Activated T-cell treated with anti-CD3 and anti-CD28 coated beads, Interleukin-2, amount 50 U/mL, for 24 hours (primary cell): ENCODE measurements at places on chromosomes 6 and 20.

GRCh38 chr6:145427232-145427631 is 308.1 kb downstream of the EPM2A start:
- DNase-seq: no peak

GRCh38 chr6:26180346-26180745 is 93.1 kb downstream of the HFE start:
- DNase-seq: no peak

DNA sequence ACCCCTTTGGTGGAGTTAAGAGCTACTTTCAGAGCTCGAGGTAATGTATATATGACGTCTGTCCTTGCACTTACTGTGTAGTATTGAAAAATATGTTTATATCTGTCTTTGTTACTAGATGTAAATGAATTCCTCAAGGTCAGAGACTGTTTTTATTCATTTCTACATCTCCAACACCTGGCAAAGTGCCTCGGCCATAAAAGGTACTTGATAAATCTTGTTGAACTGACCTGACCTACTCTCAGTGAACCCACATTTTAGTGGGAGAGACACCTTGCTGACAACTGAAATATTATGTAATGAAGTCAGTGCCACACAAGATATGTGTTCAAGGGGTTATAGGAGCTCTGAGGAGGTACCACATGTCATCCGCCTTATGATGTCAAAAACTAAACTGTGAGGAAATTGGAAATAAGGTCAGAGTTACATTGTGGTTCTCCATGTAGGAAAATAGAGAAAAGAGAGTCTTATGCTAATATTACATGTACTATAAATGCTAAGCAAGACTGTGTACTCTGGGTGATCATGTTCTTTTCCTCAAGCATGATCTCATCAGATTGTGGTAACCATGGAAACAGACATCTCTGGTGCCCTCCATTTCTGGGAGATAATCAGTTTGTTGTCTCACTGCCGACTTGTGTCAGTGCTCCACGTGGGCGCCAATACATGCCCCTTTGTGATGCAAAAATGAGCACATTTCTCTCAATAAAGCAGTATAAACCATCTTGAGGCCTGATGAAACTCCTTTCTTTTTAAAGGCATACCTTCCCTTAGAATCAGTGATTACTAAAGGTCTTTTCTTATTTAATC is 5.7 kb upstream of the TMEM30A start:
- no peak for DNase-seq

DNA sequence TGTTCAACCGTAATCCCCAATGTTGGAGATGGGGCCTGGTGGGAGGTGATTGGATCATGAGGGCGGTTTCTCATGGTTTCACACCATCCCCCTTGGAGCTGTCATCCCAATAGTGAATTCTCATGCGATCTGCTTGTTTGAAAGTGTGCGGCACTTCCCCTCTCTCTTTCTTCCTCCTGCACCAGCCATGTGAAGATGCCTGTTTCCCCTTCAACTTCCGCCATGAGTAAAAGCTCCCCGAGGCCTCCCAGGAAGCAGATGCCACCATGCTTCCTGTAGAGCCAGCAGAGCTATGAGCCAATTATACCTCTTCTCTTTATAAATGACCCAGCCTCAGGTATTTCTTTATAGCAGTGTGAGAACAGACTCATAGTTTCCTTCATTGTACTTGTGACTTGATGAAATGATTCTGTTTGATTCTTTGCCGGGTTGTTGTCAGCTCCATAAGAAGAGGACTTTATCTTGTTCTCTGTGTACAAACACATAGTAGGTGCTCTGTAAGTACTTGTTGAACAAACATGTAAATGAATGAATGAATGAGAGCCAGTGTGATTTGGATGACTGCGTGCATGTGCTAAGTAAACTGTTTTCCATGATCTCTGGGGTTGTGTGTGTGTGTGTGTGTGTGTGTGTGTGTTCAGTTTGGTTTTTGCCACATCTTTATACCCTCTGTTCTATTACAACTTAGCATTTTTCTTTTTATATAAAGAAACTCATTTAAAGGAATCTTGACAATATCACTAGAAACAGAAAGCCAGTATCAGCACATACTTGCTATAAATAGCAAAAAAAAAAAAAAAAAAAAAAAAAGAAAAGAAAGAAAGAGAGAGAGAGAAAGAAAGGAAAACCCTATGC is 22.5 kb upstream of the PTGIS start:
- DNase-seq: no peak

DNA sequence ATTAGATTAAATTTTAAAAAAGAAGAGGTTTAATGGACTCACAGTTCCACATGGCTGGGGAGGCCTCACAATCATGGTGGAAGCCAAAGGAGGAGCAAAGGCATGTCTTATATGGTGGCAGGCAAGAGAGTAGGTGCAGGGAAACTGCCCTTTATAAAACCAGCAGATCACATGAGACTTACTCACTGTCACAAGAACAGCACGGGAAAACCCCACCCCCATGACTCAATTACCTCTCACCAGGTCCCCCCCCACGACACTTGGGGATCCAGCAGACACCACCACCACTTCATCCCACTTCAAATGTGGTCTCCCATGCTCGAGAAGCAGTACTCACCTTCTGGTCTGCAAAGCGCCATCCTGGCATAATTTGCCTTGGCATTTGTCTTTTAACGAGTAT is 24.6 kb downstream of the MTFR2 start:
- peak; percentile 46 for DNase-seq

GRCh38 chr6:48736501-48737206 is 625.7 kb upstream of the PTCHD4 start:
- no peak for DNase-seq

- no peak for DNase-seq
Measured at GRCh38 chr20:46357030-46357514, 48.8 kb upstream of the CDH22 start.

DNA sequence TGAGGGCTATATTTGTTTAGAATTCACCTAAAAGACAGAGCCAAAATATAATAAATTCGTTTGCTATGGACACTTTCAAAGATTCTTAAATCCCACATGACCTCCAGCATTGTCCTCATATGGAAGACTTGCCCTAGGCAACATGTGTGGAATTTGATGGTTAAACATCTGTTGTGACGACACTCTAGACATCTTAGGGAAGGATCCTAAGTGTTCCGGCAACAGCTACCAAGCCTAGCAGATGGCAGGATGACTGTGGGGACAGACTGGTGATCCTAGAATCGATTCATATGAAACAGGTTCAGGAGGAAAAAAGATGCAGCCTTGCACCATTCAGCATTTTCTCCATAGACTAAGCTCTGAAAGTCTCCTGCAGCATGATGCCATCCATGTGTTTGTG is 77.6 kb upstream of the BACH2 start:
- no peak for DNase-seq

DNA sequence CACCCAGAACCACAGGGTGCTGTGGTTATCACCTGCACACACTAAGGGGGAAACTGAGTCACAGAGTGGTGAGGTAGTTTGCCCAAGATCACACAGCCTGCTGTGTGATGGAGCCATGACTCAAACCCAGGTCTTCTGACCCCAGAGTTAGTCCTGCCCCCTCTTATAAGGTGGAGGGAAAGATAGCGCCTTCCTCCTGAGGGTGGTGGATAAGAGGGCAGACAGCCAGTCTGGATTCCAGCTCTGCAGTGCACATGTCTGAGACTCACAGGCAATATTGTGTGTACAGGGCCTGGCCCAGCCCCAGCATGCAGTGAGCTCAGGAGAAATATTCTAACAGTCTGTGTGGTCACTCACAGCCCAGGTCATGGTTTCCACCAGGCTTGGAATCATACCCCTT is 393.7 kb downstream of the CDH4 start:
- no peak for DNase-seq

DNA sequence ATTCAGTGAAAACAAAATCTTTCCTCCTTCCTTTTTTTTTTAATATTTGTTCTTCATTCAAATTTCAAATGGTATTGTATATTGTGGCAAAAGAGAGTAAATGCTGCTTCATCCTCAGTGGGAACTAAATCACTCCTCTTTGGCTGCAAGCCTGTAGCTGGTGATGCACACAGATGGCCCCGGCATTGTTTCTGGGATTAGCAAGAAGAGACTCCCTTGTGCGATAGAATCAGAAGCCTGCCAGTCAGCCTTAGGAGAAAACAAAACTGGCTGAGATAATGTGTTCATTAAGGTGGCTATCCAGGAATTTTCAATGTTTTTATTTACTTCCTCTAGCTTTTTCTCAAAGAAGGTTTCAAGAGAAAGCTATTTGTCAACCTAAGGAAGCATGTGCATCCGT is 20.7 kb upstream of the ELOVL2 start:
- no peak for DNase-seq

GRCh38 chr6:151695156-151695555 is 112.3 kb upstream of the ESR1 start:
- DNase-seq: no peak

DNA sequence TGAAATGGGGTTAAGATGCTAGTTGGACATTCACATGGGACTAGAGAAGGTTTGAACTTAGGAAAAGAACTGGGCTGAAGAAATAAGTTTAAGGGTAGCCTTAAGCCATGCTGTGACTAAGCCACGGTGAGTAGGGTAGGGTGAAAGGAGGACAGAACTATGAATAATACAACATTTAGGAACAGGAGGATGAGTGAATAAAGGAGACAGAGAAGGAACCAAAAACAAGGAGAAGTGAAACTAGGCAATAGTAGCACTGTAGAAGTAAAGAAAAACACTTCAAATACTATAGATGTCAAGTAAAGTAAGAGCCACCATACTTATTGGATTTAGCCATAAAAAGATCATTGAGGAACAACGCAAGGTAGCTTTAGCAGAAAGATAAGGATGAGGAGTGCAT is 111.2 kb downstream of the KCNQ5 start:
- no peak for DNase-seq

DNA sequence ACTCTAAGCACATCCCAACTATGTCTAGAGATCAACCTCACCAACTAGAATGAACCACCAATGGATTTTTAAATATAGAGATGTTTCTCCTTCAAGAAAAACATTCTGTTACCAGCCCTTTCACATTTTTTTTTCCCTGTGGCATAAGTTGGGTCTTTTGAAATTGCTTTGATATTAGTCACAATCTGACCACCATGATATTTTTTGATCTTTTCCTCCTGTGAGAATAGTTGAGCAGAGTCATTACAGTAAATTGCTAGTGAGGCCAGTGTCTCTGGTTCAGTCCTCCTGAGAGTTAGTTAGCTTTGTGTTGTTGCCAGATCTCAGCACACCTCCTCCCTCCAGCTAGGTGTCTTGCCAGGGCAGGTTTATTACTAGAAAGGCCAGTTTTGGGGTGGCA is 79.7 kb upstream of the MYLIP start:
- DNase-seq: no peak

GRCh38 chr6:13903364-13903763 is 21.4 kb upstream of the RNF182 start:
- DNase-seq: no peak

- DNase-seq: no peak
Measured at GRCh38 chr6:80468398-80468797, 361.9 kb downstream of the BCKDHB start.

- no peak for DNase-seq
Measured at GRCh38 chr6:112691289-112691688, 344.2 kb downstream of the RFPL4B start.

DNA sequence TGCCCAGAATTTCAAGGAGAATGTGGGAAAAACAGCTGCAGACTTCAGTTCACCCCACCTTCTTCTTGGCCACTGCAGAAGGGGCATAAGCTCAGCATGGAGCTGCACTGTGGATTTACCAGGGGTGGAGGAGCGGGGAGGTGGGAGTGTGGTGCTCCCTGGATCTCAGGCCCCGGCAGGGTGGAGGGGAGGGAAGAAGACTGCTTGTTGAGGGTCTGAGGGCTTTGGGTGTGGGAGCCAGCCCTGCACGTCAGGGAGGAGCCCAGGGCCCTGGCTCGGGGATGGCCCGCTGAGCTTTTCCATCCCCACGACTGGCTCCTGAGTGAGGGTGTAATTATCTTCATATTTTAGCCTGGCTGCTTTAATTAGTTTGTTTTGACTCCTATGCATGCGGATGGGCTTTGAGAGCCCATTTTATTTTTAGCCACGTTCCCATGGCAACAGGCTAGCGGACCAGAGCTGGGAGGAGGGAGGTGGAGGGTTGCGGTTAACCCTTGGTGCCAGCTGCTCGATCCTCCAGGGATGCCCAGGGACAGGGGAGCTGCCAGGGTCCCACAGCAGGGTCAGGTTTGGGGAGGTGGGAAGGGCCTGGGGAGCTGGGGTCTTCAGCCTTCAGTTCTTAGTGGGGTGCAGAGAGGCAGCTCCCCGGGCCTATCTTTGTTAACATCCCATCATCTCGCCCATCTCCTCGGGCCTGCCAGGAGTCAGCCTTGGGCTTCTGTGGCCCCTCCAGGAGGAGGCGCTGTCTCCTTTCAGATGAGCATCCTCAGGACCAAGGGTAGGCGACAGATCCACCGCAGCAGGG is 68.2 kb downstream of the RAB44 start:
- peak; percentile 83 for DNase-seq

GRCh38 chr20:53402233-53403005 is 191.2 kb downstream of the ZNF217 start:
- no peak for DNase-seq

DNA sequence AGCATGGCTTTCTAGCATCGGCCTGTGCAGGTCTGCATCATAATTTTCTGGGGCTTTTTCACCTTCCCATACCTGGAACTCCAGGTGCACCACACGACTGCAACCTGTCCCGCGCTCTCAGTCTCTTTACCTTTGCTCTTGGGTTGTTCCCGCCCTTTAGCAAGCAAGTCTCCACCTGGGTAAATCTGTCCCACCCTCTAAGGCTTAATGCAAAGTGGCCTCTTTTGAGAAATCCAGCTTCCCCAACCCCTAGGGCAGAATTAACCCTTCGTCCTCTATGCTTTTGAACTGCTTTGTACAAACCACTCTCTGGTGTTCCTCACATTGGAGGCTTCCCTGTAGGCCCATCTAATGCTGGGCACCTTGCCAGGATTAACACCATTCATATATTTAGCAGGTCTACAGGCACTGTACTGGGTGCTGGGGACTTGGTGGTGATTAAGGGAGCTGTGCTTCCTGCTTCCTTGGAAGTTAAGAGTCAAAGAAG is 2.8 kb downstream of the ITPR3 start:
- DNase-seq: no peak

- DNase-seq: no peak
Measured at GRCh38 chr20:49737260-49737659, 23.6 kb upstream of the B4GALT5 start.

DNA sequence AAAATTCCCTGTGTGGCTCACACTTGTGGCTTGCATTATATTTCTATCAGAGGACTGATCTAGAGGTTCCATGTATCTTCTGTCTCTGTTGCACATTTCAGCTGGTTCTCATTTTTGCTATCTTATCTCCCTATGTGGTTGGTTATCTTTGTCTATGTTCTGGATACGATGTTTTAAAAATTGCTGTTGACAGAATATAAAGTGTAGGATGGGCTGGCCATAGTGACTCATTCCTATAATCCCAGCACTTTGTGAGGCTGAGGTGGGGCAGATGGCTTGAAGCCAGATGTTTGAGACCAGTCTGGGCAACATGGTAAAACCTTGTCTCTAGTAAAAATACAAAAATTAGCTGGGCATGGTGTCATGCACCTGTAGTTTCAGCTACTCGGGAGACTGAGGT is 9.9 kb upstream of the ULBP3 start:
- no peak for DNase-seq

DNA sequence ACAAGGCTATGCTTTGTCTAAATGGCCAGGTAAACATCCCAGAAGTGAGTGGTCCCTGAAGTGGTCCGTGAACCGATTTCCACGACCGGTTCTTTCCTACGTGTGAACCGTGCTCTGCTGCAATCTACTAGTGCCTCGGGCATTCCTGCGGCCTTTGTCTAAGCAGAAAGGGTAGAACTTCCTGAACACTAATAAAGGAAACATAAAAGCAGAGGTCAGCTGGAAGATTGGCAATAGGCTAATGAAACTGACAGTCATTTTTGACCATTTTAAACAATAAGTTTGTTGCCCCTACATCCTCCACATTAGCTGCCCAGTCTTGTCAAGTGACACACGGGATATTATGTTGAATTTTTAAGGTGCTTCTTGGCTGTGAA is 410.0 kb downstream of the PLCB1 start:
- DNase-seq: no peak
